Ureter (tissue), 1 donor: ENCODE measurements at places on chromosomes 2 and 18. TPM values are rescaled to one million over a fixed set of nuclear protein-coding genes. Genes with fewer than 3 reads are reported as not detected.

- no peak for DNase-seq
Measured at GRCh38 chr2:109326306-109326705, 197.3 kb downstream of the SH3RF3 start.

DNA sequence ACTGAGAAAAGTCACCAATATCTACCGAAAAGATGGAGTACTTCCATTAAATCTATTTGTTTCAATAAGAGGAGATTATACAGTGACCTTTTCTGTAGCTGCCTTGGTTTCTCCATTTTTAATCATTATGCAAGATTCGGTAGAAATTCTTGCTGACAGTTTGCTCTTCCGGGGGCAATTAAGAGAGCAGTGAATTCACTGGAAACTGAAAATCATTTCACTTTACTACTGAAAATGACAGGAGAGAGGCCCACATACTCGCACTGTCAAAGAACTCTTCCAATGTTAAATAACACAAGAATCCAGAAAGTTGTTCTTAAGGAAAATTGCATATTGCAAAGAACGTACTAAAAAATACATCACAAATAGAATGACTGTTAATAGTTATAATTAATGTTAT lies 699.3 kb downstream of the CBLN2 start:
- DNase-seq = no peak

DNA sequence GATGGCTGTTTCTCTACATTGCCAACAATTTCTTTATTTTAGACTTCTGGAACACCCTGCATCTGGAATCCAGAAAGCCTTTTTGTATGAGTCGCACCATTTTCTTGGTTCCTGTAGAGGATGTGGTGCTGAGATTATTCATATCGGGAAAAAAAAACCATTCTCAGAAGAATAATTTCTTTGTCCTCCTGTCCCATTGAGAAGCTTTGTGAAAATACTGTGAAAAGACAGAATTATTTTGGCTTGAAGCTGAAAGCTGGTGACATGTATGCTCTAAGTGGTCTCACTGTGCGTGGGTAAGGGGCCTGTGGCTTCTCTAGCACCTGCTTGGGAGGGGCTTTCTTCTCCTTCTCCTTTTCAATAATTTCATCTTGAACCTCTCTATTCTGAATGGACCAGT lies 138.4 kb downstream of the FAM210A start:
- no peak for DNase-seq

DNA sequence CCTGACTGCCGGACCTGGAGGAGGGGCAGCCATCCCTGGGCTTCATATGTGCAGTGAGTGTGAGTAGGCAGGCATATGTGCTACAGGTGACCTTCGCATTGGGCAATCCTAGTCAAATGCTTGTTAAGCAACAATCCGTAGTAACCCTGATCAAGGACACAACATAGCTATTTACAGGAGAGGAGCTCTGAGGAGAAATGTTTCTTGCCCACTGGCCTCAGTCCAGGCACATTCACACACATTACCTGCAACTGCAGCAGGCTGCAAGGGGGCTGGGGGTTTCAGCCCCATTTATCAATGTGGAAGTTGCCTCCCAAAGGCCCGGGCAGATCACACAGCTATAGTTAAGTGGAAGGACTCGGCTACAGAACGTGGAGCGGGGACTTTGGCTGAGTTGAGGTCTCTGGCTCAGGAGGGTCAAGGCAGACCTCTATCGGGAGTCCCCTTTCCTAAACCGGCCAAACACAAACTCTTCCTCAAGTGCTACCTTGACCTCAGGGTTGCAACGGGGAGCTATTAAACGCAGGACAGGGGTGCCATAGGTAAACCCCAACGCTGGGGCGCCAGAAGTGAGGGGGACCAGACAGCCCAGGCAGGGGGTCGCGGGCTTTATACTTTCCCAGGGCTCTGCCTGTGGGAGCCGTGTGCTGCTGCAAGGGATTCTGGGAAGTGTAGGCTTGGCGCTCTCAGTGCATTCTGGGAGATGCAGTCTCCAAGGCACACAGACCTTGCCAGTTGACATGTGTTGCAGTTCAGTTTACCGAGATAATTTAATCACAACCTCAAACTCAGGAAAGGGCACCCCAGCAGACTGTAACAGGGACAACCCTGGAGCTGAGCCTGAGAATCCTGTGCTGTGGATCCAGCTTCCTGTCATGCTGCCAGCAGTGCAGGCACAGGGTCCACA lies 9.4 kb downstream of the KHK start:
- DNase-seq = peak; percentile 59

DNA sequence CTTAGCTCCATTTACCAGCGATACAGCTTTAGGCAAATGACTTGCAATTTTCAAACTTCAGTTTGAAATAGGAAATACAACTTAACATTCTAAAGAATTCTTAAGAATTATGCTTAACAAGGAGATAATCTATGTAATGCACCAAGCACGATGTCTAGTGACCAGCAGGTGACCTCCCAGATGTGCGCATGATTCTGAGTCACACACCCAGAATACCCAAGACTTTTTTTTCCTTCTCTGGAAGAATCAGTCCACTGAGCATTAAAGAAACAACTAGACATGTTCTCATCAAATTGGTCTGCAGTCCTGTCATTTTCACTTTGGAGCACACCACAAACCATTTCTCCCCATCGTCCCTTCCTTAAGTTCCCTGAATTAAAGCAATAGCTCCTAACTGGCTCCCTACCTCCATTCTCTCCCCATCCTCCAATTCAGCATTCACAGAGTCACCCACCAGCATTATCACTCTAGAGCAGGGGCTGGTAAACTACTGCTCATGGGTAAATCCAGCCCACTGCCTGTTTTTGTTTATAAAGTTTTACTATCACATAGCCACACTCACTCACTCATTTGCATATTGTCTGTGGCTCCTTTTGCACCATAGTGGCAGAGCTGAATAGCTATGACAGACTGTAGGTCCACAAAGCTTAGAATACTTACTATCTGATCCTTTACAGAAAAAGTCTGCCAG lies 13.2 kb downstream of the EVA1A start:
- no peak for DNase-seq

DNA sequence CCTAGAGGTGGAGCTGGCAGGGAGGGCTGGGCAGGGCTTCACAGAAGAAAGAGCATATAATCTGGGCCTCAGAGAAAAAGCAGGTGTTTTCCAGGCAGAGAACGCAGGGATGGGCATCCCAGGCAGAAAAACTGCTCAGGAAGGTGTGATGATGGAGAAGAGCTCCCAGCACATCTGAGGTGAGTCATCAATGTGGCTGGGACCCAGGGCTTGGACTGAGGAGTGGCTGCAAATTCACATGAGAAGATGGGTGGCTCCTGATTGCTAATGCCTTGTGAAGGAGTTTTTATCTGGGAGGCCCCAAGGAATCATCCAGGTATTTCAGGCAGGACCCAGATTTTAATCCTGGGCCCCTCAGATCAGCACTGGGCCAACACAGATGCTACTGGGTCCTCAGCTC lies 10.2 kb downstream of the IL1F10 start:
- no peak for DNase-seq

DNA sequence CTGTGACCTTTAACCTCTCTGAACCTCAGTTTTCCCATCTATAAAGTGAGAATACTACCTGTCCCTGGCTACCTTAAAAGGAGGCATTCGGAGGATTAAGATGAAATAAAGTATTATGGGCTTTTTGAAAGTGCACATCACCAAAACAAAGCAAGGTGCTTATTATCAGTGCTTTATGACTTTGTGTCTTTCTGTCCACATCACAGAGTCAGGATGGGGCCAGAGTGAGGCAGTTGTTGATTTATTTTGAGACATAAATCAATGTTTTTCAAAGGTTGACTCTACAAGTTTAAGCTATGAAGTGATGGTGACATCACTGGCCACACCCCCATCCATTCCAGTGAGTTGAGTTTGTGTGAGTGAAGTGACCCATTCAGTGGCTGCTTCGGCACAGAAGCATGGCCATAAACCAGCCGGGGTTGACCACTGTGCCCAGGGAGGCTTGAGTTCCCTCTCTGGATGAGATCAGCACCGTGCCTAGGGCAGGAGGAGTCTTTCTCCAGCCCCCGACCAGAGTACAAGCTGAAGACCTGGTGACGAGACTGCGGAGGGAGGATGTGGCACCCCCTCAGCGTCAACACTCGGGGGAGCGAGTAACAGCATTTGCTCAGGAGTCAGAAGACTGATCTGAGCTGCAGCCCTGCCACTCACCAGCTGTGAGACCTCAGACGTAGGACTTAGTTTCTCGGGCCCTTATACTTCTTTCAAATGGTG lies 89.0 kb upstream of the PPP1CB start:
- DNase-seq = no peak

- no peak for DNase-seq
Measured at GRCh38 chr18:55422456-55423180, 165.4 kb downstream of the TCF4 start.

DNA sequence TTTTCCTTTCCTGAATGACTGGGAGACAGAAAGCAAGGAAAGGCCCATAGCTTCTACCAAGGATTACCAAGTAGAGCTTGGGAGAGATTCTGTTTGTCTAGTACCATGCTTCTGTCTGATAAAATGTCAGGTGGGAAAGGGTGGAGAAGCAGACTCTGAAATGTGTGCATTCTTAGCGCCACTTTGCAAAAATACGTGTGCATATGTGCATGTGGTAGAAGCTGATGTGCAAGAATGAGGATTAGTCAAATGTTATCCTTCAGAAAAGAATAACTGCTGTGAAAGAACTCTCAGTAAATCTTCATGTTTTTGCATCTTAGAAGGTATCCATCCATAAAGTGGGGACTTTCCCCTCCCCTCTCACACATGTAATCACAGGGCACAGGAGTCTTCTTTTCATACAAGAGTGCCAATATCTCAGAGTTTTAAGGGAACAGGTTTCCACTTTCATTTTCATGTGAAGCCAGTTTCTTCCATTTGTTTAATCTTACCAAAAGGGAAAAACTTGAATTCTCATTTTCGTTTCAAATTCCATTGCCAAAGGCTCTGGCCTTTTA lies 15.4 kb upstream of the DGKD start:
- DNase-seq = no peak

GRCh38 chr18:75607701-75608100 lies 180.2 kb upstream of the SMIM21 start:
- DNase-seq = no peak

GRCh38 chr2:72104821-72105588 lies 42.7 kb downstream of the CYP26B1 start:
- peak; percentile 40 for DNase-seq

GRCh38 chr2:108905176-108905575 lies 83.8 kb downstream of the EDAR start:
- DNase-seq = no peak

- DNase-seq = no peak
Measured at GRCh38 chr18:3525870-3526420, 76.0 kb downstream of the TGIF1 start.

DNA sequence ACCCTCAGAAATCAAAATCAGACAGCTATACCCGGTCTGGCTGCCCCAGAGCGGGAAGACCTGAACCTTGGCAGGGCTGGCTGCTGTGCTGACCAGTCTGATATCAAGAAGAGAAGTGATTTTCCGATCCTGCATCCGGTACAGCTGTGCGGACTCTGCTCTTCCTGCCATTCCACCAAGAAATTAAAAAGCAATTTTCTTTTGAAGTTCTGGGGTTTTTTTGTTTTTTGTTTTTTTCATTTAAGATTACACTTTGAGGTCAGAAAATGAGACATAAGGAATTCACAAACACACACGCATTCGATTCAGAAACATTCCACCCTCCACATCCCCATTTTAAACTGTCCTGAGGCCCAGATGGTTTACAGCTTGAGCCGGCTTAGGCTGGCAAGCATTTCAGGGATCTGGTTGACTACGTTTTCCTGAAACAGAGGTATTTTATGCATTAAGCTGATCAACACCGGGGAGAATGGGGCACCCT lies 156.5 kb downstream of the COL6A3 start:
- DNase-seq = no peak

DNA sequence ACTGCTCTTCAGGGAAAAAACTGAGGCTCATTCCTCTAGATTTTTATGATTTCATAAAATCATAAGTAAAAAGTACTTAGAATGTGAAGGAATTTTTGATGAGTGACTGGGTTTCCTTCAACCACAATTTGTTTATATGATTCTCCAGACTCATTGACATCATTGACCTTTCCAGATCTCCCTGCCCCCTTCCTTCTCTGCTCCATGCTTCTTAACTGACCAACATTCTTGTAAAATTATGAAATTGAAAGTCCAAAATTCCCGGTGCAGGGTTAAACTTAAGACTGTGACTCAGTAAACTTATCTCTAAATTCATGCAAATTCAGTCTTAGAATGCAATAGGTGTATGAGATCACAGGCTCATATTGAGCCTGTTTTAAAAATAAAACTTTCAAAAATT lies 648.9 kb downstream of the TDRD15 start:
- no peak for DNase-seq

GRCh38 chr2:10863837-10864236 lies 47.9 kb upstream of the KCNF1 start:
- DNase-seq = no peak

DNA sequence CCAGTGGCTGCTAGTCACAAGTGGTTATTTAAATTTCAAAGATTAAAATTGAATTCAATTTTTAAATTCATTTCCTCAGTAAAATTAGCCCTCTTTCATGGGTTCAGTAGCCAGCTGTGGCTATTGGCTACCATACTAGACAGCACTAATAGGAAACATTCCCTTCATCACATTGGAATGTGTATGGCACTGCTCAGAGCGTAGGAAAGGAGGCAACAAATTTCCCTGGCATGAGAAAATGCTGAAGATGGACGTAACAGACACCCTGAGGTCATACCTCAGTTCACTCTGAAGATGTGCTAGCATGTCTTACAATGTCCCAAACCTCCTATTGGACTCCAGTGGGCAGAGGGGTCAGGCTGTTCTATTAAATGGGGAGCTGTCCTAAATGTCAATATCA lies 96.4 kb downstream of the C1QL2 start:
- no peak for DNase-seq

DNA sequence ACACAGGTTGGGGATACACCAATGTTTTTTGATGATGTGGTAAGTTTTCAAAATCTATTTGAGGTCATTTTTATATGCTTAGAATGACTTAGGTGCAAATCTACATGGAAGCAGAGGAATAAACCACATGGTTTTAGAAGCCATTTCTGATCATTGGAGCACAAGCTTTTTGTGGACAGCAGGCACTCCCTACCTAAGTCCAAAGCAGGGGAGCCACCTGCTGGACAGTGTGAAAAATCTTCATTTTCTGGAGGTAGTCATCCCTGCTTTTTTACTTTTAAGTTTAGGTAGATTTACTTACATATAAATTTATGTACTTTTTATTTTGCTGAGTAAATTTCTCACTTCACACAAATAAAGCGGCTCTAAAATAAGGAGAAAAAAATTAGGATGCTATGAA lies 323.2 kb downstream of the PLCL1 start:
- no peak for DNase-seq

GRCh38 chr2:174014011-174014698 lies 49.0 kb upstream of the SP3 start:
- DNase-seq = no peak

GRCh38 chr2:56202381-56203121 lies 18.8 kb downstream of the CCDC85A start:
- DNase-seq = no peak

DYNAP gene
- total RNA-seq = not detected

POTEI gene
- not detected for total RNA-seq

CNTNAP5 gene
- total RNA-seq = 1.5 TPM

POTEC gene
- not detected for total RNA-seq

NOSTRIN gene
- total RNA-seq = 31.4 TPM

REG3G gene
- not detected for total RNA-seq

TTC27 gene
- total RNA-seq = 29.4 TPM

CGREF1 gene
- total RNA-seq = 1.9 TPM

SLC35G4 gene
- total RNA-seq = not detected

RFX8 gene
- not detected for total RNA-seq

IGFBP5 gene
- total RNA-seq = 697 TPM

GAL3ST2 gene
- 0.47 TPM for total RNA-seq

ABCB11 gene
- total RNA-seq = 0.18 TPM

ZEB2 gene
- total RNA-seq = 92.4 TPM

C2orf66 gene
- total RNA-seq = 1.0 TPM

XDH gene
- 6.6 TPM for total RNA-seq
